H1 (cell line): ENCODE measurements at places on chromosomes 13 and 19. TPM values are rescaled to one million over a fixed set of nuclear protein-coding genes. Genes with fewer than 3 reads are reported as not detected.
A peak's percentile ranks its signal among the peaks of the same experiment; 100 is the strongest.

- DNase-seq = no peak
Observed at GRCh38 chr13:42215578-42216421, 56.2 kb upstream of the AKAP11 start.

- DNase-seq = no peak
Observed at GRCh38 chr13:105464249-105464648, 1071.2 kb downstream of the EFNB2 start.

GRCh38 chr13:71499235-71499634, 367.8 kb downstream of the DACH1 start:
- DNase-seq = no peak

DNA sequence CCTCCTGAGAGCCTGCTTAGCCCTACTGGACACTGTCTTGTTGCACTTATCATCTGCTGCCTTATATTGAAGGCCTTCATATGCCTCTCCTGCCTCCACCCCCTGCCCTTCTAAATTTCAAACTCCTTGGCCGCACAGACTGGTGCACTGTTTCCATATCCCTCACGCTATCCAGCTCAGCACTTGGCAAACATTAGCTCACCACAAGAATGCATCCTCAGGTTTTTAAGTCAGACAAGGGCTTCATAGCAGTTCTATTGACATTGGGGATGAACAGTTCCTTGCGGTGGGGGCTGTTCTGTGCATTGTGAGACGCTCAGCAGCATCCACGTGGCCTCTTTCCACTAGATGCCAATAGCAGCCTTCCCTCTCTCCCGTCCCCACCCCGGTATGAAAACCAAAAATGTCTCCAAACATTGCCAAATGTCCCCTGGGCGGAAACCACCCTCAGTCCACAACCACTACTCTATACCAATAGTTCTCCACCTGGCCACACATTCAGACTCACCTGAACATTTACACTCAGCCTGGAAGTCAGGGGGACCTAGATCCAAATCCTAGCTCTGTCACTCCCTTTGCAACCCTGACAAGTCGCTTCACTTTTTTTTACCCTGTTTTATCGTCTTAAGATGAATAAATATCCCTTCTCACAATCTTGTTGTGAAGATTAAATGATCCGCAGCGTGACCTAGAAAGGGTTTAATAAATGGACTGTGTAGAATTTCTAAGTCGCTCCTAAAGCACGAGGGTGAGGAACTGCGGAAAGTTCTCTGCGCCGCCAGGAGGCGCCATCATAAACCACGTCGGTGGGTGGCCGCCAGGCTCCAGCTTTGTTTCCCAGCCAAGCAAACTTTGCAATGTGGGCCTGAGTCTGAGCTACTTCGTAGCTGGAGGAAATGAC, 3.6 kb upstream of the CEACAM3 start:
- DNase-seq = peak; percentile 29

DNA sequence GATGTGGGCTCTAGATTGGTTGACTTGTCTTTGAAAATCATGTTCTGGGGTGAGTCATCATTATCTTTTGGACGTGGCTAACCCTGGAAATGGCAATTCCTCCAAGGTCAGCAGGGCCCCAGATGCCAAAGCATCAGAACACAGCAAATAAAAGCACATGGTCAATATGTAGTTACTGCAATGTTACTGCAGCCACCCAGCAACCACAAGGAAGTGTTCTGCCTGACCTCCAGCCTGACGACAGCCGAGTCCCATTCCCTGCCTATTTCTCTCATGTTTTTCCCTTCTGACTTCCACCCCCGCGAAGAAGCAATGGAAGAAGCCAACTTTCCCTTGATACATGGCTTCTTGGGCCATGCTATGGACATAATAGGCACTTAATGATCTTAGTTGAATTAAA, 577.9 kb downstream of the IRS2 start:
- no peak for DNase-seq

DNA sequence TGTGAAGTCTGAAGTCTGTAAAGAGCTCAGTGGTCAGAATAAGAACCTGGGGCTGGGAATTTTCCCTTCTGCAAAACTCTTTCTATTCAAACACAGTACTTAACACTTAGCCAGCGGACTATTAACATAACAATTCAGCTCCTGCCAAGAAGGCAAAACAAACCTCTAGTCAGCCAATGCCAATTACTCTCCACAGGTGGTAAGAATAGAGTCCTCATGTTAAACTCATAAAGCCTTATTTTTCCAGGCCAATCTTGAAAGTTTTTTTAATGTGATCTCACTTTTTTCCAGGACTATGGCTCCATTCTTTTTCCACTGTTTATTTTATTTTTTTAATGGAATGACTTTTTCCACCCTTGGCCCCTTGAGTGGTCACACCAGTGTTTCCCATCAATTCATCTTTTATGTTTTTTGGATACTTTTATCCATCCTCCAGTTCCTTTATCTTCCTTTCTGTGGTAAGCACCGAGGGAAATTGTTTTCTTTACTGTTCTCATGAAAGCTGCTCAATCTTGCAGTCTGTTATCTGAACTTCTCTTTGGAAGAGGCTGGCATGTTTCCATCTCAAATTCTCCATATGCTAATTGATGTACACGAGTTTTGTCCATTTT, 217.3 kb downstream of the LHFPL6 start:
- peak; percentile 54 for DNase-seq

GRCh38 chr13:26942184-26942583, 181.6 kb upstream of the GPR12 start:
- DNase-seq = no peak

DNA sequence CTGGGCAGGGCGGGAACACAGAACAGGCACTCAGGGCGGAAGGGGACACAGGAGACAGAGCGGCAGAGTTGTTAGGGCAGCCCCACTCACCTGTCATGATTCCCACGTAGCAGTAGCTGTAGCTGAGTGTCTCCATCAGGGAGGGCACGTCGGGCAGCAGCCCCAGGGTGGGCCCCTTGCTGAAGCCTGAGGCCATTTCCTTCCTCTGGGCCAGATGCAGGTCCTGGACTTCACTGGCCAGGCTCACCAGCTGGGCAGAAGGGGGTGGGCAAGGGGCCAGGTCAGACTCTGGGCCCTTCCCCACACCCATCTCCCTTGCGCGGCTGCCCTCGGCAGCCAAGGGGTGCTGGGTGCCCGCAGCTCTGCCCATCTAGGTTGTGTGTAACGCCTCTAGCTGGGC, 5.9 kb downstream of the MBOAT7 start:
- no peak for DNase-seq

DNA sequence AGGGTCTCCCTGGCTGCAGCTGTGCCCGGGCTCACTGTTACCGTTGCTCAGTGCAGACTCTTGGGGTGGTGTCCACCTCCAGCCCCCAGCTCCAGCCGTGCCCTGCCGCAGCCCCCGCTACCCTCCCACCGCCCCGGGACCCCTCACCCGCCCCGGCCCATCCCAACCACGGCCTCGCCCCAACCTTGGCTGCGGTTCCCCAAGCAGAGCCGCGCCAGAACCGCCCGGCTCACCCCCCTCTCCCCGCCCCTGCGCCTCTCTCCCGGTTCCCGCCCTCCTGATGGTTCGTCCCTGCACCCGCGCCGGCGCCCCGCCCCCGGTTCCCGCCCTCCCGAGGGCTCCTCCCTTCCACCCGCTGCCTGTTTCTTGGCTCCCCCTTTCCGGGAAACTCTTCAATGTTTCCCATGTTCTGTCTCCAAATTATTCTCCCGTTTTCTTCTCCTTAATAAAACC, 40.3 kb downstream of the ANKRD10 start:
- peak; percentile 93 for DNase-seq

DNA sequence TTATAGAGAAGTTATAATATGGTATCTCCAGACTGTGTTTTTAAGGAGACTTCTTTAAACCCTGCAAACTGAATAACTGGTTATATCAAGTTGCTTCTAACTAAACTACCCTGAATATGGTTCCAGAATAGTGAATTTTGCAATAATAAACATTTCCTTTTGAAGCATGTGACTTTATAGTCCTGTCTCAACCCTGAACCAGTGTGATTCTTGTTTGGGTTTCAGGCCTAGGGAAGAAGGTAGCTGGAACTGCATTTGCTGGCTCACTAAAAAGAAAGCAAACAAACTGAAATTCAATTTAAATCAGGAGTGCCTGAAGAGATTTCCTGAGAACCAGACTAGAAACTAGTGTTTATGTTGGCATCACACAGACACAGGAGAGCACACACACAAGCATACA, 4.9 kb downstream of the ARHGEF7 start:
- DNase-seq = no peak

GRCh38 chr13:99373436-99373835, 66.2 kb upstream of the GPR183 start:
- DNase-seq = no peak

DNA sequence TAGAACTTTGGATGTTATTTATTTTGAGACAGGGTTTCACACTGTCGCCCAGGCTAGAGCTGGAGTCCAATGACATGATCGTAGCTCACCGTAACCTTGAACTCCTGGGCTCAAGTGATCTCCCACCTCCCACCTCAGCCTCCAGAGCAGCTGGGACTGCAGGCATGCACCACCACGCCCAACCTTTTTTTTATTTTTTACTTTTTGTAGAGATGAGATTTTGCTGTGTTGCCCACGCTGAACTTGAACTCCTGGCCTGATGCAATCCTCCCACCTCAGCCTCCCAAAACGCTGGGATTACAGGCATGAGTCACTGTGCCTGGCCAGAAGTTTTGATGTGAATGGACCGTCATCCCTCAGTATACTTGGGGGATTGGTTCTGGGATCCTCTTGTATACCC, 13.7 kb downstream of the ANKRD27 start:
- DNase-seq = no peak

DNA sequence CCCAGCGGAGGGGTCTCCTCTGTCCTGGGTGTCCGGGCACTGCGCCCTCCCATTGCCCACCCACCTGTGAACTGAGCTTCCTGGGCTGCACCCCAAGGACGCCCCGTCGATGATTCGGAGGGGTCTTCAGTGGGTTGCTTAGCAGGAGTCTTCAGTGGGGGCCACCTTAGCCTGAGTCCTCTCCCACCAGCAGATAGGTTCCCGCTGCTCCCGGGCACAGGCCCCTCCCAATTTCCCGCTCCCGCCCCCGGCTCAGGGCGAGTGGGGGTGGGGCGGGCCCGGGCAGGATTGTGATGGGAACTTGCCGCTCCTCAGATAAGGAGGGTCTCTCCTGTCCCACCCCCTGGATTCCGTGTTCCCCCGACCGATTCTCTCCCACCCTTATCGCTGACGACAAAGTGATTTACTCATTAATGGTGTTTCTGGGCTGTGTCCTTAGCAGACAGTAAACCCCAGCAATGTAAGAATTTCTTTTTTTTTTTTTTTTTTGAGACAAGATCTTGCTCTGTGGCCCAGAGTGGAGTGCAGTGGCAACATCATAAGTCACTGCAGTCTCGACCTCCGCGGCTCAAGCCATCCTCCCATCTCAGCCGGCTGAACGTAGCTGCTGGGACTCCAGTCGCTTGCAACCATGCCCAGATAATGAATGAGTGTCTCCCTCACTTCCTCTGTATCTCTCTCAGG, 655 bp upstream of the S1PR5 start:
- DNase-seq = peak; percentile 87

DNA sequence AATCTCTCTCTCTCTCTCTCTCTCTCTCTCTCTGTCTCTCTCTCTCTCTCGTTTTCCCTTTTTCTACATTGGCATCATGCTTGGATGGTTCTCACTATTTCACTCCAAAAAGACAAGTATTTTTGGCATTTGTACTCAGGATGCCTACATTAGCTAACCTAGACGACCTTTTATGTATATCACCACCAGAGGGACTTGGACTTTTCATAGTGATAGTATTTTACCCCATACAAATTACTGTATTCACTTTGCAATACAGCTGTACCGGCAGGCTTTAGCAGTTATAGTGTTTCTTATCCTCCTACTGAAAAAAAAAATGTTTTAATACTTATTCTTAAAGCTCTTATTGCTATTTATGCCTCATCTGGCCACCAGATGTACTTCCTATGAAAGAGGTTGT, 687.2 kb upstream of the KLHL1 start:
- DNase-seq = no peak

- DNase-seq = no peak
Observed at GRCh38 chr13:41811588-41812021, 149.3 kb downstream of the VWA8 start.

- DNase-seq = no peak
Observed at GRCh38 chr13:94878602-94879165, 166.3 kb upstream of the SOX21 start.

GRCh38 chr19:36420961-36421748, 2.7 kb upstream of the ZFP82 start:
- DNase-seq = no peak

- no peak for DNase-seq
Observed at GRCh38 chr13:53141336-53141735, 112.7 kb downstream of the OLFM4 start.

DNA sequence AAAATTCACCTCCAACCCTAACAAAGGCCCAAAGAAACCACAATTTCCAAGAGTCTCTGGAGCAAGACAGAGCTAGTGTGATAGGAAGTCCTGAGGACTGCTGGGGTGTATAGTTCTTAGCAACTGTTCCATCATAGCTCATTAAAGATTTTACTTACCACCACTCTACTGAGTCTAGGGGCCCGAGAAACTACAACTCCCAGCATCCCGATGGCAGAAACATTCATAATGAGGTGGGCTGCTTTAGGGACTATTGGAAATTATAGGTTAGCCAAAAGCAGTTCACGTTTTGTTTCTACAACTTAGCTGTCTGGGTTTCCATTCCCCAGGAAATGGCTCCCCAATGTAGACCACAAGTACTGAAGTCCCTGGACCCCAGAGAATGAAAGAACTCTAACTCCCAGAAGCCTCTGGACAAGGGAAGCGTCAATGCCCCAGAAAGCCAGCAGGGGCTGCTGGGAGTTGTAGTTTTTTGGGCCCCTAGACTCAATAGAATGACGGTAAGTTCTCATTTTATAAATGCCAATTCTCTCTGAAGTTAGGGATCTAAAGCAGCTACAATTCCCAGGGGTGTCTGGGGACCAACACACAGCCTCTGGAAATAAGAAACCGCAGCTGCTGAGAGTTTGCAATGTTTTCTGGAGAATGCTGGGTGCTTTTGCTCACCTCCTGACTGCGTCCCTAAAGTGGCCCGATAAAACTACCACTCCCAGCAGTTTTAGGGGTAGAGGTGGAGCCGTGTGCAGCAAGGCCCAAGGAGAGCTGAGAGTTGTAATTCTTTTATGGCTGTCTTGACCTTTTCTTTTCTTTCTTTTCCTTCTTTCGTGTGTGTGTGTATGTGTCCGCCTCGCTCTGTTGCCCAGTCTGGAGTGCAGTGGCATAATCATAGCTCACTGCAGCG, 11.1 kb downstream of the FTL start:
- peak; percentile 72 for DNase-seq

SHISA2 gene
- total RNA-seq = 22.6 and 23.8 TPM in 2 replicates

PTPRH gene
- total RNA-seq = 0.21 and 0.30 TPM in 2 replicates

LGI4 gene
- total RNA-seq = 2.0 and 2.9 TPM in 2 replicates

LACC1 gene
- total RNA-seq = 2.8 and 3.6 TPM in 2 replicates

HSD11B1L gene
- 8.2 and 9.5 TPM in 2 replicates for total RNA-seq

UBL5 gene
- 384 and 416 TPM in 2 replicates for total RNA-seq

MBD3L3 gene
- total RNA-seq = not detected in 2 replicates

APC2 gene
- total RNA-seq = 3.7 and 4.1 TPM in 2 replicates

KLK7 gene
- total RNA-seq = 0.55 and 0.73 TPM in 2 replicates

SARS2 gene
- 59.2 and 68.0 TPM in 2 replicates for total RNA-seq

VSTM1 gene
- 0.65 TPM in 1 of 2 replicates, not detected in the other for total RNA-seq

ZNF738 gene
- total RNA-seq = 78.1 and 80.6 TPM in 2 replicates

TMEM190 gene
- total RNA-seq = 1.4 TPM in 1 of 2 replicates, not detected in the other

ABHD13 gene
- total RNA-seq = 6.1 and 6.6 TPM in 2 replicates

ZNF763 gene
- total RNA-seq = 1.7 TPM in 2 replicates
